ENCODE measurements at places on chromosomes 3 and 15.

DNA sequence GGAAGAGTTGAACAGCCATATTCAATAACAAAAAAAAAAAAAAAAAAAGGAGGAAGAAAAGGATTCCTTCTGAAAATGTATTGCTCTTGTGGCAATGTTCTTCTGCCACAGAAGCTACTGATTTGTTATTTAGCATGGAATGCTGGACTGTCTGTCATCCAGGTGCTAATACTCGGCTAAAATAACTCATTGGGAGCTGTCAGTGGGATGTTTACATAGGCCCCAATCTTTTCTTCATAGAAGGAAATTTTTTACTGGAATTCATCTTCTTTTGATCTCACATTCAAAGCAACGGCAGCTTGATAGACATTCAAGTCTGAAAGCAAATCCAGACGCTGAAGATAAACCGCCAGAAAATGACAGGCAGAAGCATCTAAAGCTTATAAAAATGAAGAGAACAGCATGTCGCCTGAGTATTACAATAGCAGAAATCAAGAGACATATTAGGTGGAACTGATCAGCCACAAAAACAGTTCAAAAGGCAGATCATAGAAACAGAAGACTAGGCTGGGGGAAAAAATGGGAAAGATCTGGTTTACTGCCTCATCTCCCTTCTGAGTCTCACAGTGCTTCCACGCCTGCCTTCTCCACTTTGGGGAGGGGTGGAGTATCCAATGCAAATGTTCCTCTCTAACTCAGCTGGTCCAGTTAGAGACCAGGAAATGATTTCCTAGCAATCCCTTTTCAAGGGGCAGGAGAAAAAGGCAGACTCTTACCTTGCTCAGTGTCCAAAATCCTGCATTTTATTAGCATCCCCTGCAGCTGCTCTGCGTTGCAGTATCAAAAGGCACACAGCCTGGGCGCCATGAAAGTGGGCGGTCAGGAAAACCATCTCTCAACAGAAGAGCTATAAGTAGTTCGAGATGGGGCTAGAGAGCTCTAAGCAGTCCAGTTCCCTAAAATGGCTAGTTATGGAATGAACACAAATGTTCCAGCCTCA is 451.9 kb downstream of the FOXP1 start:
- DNase-seq: no peak

GRCh38 chr15:67196672-67197363 is 57.6 kb downstream of the AAGAB start:
- DNase-seq: peak; percentile 43

- DNase-seq: no peak
These were observed 9.1 kb upstream of the NCKIPSD start for GRCh38 chr3:48694610-48695392.

- DNase-seq: no peak
These were observed 4.3 kb downstream of the LRRFIP2 start for GRCh38 chr3:37170060-37170459.

- no peak for DNase-seq
These were observed 115.8 kb downstream of the ADAMTS9 start for GRCh38 chr3:64571982-64572381.

DNA sequence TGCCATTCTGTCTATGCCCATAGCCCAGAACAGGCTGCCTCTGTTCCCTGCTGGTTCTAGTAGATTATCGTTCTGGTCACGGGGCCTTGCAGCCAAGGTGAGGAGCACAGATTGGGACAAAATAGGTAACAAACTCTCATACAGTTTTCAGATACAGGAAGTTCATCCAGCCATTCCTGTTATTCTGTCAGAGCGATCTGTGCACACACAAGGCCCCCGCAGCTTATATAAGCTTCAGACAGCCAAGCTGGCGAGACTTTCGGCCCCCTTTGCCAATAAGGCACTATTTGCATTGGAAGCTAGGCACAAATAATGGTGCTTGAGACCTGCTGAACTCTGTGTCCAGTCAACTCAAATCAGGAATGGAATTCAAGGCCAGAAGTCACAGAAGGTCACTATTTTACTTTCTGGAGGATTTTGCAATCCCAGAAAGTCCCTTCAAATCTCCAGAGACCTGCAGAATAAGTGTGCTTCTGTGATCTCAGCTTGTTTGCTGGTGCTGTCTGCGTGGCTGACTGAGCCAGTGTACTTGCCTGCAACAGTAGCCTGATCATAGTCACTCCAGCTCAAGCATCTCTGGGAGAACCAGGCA is 69.4 kb downstream of the BFSP2 start:
- DNase-seq: no peak

DNA sequence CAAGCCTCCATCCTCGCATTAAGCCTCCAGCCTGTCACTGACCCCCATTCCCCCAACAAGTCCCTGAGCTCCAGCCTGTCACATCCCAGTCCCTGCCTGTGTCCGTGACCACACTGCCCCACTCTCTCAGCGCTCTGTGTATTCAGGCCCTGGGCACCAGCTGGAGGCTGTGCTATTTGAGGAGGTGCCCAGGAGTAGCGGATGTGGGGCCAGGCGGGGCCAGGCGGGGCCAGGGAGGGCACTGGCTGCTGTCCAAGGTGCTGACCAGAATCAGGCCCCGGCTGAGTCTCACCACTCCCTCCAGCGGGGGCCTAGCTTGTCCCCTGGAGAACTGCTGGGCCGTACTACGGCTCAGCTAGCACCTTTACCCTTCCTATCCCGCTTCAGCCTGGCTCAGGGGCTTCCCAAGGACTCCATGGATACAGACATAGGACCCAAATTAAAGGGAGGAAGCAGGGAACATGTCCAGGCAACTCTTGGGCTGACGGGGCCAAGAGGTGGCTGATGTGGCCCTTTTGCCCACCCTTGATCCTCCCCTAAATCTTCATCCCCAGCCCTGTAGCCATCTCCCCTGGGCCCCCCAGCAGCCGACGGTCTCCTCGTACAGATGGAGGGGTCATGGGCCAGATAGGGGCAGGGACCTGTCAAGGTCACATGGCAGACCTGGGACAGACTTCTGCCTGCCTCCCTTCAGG is 1.1 kb downstream of the HHATL start:
- DNase-seq: peak; percentile 76

DNA sequence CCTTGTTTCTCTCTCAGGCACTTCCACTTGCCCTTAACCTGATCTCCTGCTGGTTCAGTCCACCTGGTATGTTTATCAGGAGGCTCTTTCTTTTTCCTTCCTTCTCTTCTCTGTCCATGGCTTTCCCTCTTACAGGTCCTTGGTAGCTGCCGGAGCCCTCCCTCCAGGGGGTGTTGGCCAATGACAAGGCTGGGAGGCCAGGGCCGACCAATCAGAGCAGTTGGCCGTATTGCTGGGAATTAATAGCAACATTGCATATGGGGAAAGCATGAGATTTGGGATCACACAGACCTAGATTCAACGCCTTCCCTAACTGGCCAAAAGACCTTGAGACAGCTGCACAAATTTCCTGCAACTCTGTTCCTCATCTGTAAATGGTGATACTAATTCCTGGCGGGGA is 62.4 kb downstream of the CEMIP start:
- no peak for DNase-seq

GRCh38 chr3:51544011-51544775 is 5.7 kb downstream of the RAD54L2 start:
- DNase-seq: no peak

GRCh38 chr3:128329491-128330213 is 137.0 kb downstream of the DNAJB8 start:
- peak; percentile 24 for DNase-seq
